ENCODE measurements at places on chromosomes 1 and 21.

GRCh38 chr1:100631015-100631551 lies 88.5 kb upstream of the VCAM1 start:
- DNase-seq, result peak; percentile 61

- no peak for DNase-seq
Measured at GRCh38 chr1:78760858-78761257, 111.2 kb downstream of the IFI44 start.

DNA sequence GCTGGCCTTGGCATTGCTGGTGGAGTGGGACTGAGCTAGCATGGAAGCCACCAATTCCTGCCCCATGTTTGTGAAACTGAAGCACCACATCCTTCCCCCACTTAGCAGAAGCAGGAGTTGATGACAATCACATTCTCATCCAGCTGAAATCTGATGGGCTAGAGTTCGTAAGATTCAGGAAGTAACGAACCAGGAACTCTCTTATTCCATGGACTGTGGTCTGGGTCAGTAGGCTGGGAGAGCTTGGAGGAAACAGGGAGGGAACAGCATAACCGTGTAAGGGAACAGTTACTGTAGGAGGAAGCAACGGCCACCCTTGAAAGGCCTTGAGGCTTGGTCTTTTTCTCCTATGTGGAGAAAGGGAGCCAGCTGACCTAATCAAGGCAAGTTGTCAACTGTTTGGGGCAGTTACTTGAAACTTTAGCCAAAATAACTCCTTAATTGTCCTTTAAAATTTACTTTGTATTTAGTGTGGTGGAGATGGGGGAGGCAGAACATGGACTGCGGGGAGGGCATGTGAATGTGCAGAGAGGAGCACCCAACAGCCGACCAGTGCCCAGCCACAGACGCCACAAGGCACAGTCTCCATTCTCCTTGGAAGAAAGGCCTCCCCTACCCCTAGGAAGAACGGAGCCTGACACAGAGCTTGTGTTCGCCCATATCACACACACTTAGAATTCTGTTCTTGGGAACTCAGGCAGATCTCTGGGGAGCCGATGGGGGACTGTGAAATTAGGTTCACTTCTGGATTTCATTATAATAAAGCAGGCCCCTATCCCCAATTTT lies 2.0 kb upstream of the COQ8A start:
- DNase-seq, result peak; percentile 68

GRCh38 chr1:46532498-46533178 lies 18.8 kb downstream of the KNCN start:
- DNase-seq, result peak; percentile 75

DNA sequence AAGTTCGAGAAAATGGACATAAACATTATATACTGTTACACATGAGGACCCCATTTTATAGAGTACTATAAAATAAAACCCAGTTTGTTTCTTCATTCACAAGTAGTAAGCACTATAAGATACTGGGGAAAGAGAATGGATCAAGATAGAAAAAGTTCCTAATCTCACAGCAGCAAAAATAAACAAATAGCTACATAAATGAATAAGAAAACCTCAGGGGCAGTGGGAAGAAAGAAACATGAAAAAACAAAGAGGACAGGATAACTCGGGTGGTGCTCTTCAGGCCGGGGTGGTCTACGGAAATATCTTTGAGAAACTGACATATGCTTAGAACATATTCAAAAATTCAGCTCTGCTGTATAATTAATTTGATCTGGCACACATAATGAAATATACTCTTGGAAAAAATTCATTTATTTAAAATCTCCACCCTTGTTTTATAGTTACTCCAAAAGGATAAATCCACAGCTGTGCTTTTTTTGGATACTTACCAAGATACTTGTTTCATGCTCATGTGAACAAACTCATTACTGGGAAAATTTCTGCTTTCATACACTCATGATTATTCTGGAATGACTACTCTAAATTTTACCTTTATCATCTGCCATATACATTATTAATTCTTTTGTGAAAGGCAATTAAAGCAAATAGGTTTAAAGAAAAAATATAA lies 20.0 kb downstream of the CEP170 start:
- no peak for DNase-seq

DNA sequence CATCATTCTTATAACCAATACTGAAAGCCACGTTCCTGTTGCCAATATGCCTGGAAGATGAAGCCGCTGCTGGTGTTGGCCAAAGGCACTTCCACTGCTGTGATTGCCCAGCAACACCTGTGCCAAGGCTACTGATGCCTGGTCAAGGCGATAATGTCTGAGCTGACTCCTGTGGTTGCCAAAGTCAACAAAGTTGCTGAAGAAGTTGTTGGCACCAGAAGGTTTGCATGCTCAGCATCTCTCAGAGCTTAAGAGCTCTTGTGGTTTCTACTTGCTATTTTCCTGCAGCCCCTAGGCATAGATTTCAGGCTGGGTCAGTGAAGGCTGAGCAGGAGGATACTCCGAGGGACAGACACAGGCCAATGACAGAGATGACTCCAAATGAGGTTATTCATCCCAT lies 63.4 kb upstream of the RAB3GAP2 start:
- DNase-seq, result no peak

GRCh38 chr1:18965206-18966173 lies 9.0 kb upstream of the IFFO2 start:
- no peak for DNase-seq

- DNase-seq, result no peak
Measured at GRCh38 chr1:32676945-32677344, 25.6 kb downstream of the SYNC start.

DNA sequence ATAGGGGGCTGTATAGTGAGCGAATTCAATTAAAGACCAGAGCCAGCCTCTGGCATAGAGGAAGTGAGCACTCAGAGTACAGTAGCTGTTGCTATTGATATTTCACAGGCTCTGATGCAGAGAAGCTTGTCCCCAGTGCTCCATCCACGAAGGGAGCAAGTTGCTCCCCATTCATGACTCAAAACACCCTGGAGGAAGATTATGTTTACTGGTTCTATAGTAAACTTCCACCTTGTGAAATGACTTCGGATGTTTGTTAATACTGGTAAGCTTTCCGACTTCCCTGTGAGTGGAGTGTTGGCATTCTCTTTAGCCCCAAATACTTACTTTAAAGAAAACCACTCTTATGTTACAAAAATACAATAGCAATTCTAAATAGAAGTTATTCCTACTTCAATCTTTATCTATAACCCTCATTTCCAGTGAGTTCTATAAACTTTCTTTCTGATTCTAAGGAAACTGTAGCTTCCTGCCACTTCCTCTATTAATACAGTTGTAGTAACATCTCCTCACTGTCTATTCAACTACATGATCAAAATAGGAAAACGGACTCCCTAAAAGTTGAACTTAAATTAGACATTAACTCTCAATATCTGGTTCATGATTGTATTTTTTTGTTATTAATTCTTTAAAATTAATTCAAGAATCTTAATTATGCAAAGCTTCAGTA lies 46.4 kb downstream of the ZNF281 start:
- peak; percentile 63 for DNase-seq

- no peak for DNase-seq
Measured at GRCh38 chr1:198942466-198942865, 303.6 kb downstream of the PTPRC start.

GRCh38 chr1:59645893-59646292 lies 168.9 kb upstream of the HOOK1 start:
- DNase-seq, result no peak

GRCh38 chr21:45379901-45380330 lies 25.0 kb upstream of the COL18A1 start:
- DNase-seq, result no peak

DNA sequence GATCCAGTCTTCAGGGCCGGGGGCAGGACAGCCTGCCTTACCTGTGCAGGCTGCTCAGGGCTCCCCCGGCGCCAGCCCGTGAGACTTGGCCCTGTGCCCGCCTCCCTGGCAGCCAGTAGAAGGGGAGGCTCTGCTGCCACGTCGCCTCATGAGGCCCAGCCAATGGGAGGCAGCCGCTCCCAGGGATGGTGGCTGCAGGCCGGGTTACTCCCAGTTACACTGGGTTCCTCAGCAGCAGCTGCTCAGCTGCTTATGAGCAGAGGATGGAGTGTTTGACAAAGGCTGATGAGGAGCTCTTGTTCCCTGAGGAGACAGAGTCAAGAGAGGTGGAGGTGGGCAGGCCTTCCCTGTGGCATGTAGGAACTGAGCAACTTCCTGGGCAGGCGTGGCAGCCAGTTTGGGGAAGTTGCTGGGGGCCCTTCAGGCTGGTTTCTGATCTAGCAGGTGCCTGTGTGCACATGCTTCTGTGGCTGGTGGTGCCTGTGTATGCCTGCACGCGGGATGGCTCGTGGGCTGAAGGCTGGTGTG lies 5.5 kb downstream of the MFSD2A start:
- DNase-seq, result peak; percentile 56

DNA sequence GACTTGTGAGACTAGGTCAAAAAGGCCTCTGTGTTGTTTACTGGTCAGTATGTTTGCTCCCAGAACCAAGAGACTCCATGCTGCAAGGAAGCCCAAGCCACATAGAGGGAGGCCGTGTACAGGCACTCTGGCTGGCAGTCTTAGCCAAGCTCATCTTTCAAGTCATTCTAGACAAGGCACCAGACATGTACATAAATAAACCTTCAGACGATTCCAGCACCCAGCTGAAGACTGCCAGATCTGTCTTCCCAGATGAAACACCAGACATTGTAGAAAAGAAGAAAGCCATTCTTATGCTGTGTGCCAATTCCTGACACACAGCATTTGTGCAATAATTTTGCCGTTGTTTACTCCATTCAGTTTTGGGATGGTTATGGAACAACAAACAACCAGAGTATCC lies 595.5 kb downstream of the KIF26B start:
- no peak for DNase-seq

GRCh38 chr1:9289711-9290485 lies 2.8 kb upstream of the SPSB1 start:
- DNase-seq, result peak; percentile 96

GRCh38 chr1:94675373-94675772 lies 133.8 kb upstream of the F3 start:
- no peak for DNase-seq

- DNase-seq, result peak; percentile 39
Measured at GRCh38 chr1:155466996-155467395, 95.6 kb downstream of the ASH1L start.

GRCh38 chr1:112264553-112264952 lies 131.5 kb upstream of the CTTNBP2NL start:
- DNase-seq, result no peak

- DNase-seq, result no peak
Measured at GRCh38 chr1:208254376-208254775, 10.2 kb upstream of the PLXNA2 start.

DNA sequence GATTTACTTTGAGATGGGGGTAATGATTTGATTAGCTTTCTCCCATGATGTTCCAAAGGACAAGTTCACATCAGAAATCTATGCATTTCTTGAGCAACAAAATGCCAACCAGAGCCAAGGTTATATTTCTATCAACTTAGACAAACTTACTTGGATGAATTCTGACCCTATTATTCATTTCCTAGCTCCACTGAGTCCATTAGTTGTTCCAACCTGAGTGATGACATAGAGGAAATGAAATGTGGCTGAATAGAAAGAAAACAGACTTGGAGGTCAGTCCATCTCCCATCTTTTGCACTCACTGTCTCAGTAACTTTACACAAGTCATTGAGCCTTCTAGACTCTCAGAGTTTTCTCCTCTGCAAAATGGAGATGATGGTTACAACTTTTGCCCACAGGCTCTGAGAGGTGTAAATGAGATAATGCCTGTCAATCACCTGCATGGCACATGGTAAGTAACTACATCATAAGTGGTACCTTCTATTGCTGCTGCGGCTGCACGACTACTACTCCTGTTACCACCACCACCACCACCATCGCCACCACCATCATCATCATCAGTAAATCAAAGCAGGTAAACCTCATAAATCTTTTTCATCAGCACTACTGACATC lies 98.2 kb downstream of the PTPN14 start:
- DNase-seq, result no peak

- peak; percentile 40 for DNase-seq
Measured at GRCh38 chr1:28329395-28330153, 734 bp downstream of the MED18 start.

GRCh38 chr1:50631161-50631560 lies 207.9 kb upstream of the DMRTA2 start:
- no peak for DNase-seq

DNA sequence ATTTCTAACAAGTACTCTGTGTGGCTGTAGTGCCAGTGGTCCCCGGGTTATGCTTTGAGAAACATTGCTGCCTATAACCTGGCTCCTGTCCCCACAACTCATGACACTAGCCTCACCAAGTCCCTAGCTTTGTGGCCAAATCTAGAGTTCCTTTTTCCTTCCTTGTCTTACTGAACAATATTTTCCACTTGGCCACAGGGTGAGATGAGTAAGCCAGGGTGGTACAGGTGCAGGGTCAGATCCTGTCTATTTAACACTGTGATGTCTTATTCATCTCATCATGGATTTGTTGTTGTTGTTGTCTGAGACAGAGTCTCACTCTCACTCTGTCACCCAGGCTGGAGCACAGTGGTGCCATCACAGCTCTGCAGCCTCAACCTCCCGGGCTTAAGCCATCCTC lies 18.6 kb downstream of the ARMH1 start:
- peak; percentile 28 for DNase-seq

DNA sequence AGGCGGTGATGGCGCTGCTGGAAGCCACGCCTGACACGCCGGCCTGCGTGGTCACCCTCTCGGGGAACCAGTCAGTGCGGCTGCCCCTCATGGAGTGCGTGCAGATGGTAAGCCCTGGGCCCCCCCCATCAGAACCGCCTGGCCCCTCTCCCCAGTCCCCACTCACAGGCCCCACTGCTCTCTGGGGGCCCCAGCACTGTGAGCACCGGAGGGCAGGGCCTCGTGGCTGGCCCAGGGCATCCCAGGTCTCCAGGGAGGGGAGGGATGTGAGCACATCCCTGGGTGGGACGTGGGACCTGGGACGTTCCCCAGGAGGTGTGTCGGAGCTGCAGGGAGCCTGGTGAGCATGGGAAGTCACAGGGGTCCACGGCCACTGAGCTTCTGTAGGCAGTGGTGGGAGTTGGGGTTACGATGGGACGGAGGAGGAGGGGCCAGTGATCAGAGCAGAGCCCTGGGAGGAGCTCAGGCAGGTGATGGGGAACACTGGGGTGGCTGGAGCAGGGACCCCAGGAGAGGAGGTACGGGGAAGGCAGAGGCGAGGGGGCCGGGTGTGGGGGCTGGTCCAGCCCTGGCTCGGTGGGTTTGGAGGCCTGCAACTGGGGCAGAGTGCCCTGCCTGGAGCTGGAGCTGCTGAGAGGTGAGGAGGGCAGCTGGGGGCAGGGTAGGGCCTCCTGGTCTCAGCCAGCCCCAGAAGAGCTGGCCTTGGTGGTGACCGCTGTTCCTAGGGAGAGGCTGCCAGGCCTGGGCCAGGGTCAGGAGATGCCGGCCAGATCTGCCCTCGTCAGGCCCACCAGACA lies 18.8 kb downstream of the PFKL start:
- no peak for DNase-seq

- no peak for DNase-seq
Measured at GRCh38 chr1:206676499-206676898, 8.2 kb upstream of the MAPKAPK2 start.

GRCh38 chr1:8214501-8215173 lies 103.3 kb upstream of the SLC45A1 start:
- peak; percentile 30 for DNase-seq

DNA sequence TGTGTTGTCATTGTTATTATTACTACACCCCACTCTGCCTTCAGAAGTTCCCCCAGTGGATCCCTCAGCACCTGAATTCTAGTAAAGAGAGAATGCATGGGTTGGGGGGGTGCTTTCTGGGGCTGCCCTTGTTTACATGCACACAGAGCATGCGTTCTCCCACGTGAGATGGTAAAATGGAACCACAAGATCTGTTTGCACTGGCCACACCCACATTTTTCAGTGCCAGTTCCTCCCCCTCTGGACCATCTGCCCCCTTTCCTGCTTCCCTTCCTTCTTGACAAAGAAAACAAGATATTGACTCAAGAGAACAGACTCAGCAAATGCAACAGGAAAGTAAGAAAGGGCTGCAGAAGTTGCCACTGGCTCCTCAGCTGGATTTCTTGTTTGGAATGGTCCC lies 8.9 kb downstream of the SLC6A17 start:
- no peak for DNase-seq

Measured in suppressor macrophage treated with lipopolysaccharide for 4 hours (primary cell).